Stimulated activated CD4-positive, alpha-beta T cell treated with anti-CD3 and anti-CD28 coated beads, Interleukin-1b, Interleukin-23, amount 100 ng/mL, for 24 hours (primary cell): ENCODE measurements at places on chromosomes 13 and 19.

DNA sequence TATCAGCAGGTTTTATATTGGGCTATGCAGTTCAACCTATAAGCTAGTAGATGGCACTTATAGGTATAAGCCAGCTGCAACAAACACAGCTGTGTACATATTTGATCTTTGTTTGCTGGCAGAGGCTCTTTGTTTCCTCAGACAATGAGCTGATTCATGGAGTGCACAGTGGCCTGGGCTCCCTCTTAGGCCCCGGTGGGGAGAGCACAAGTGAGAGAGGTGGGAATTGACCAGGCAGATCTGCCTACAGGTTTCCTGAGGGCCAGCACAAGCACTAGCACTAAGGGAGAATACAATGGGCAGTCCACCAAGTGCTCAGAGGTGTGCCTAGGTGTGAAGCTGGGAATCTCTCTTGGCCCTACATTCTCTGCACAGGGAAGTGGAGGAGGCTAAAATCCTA, 1390.7 kb downstream of the SLITRK5 start:
- no peak for DNase-seq

DNA sequence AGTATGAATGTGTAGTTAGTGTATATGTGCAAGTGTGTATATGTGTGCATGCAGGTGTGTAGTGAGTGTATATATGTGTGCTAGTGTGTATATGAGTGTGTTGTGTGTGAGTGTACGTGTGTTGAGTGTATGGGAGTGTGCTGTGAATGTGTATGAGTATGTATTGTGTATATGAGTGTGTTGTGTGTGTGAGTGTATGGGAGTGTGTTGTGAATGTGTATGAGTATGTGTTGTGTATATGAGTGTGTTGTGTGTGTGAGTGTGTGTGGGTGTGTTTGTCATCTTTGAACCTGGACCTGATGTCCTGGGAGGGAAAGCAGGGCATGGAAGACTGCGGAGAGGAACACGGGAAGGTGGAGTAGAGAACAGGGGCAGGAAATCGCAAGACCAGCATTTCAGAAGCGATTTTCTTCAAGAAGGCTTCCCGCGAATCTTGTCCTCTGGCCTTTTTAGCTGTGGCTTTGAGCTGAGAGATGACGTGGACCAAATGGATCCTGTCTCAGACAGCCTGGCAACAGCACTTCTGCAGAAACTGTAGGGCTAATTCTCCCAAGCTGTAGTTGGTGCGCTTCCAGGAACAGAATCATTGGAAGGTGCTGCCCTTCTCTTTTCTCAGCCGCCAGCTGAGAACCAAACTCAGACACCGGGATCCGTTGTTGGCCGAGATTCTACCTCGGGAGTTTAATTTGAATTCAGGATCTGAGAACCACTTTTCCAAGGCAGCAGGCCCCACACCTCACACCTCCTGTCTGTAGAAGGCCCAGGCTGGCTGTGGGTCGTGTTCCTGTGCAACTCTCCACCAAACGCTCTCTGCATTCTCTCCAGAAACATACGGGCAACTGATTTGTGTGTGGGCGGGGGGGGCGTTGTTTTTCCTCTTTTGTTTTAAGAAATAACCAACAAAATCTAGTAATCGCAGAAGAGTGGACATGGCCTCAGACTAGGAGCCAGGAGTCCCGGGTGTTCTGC, 94.7 kb upstream of the RAP2A start:
- DNase-seq = no peak

DNA sequence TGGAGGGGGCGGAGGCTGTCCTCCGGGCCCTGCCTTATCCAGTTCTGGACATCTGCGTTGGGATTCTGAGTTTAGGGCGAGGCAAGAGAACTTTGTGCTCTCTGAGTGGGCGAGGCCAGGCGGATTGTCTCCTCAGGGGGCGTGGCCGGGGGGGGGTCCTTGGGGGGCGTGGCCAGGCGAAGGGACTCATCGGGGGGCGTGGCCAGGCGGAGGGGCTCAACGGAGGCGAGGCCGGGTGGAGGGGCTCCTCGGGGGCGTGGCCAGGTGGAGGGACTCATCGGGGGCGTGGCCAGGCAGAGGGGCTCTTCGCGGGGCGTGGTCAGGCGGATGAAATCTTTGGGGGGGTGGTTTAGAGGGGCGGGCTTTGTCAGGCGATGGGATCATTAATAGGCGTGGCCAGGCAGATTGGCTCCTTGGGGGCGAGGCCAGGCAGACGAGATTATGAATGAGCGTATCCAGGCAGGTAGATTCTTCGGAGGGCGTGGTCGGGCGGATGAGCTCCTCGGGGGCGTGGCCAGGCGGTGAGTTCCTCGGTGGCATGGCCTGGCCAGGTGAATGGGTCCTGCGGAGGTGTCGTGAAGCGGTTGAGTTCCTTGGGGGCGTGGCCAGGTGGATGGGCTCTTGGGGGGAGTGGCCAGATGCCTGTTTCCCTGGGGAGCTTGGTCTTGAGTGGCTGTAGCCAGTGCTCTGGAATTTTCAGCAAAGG, 10.3 kb upstream of the CACNG7 start:
- DNase-seq = no peak

- DNase-seq = no peak
These were observed 34.3 kb downstream of the FAM216B start for GRCh38 chr13:42815681-42816080.

GRCh38 chr13:104522235-104523072, 1456.2 kb upstream of the SLC10A2 start:
- no peak for DNase-seq

GRCh38 chr19:49186108-49186507, 28.5 kb downstream of the TRPM4 start:
- DNase-seq = no peak

DNA sequence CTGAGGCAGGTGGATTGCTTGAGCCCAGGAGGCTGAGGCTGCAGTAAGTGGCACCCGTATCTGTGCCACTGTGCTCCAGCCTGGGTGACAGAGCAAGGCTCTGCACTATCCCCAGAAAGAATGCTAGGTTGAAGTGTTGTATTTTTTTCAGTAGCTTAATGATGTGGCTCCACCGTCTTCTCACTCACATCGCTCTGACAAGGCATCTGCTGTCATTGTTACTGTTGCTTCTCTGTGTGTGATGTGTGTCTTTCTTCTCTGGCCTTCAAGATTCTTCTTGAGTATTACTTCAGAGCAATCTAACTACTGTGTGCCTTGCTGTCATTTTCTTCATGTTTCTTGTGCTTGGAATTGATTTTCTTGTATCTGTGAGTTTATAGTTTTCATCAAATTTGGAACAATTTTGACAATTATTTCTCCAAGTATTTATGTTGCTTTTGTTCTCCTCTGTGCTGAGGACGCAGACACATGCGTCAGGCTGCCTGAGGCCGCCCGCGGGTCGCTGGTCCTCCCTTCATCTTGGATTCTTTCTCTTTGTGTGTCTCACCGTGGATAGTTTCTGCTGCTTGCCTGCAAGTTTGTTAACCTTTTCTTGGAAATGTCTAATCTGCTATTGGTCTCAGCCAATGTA, 10.8 kb downstream of the ADPRHL1 start:
- DNase-seq = no peak

- DNase-seq = no peak
These were observed 99.3 kb downstream of the DOCK9 start for GRCh38 chr13:98878486-98879126.

- no peak for DNase-seq
These were observed 9.8 kb upstream of the LGALS16 start for GRCh38 chr19:39645800-39646411.

- no peak for DNase-seq
These were observed 92.0 kb downstream of the NHLRC3 start for GRCh38 chr13:39130301-39130700.

DNA sequence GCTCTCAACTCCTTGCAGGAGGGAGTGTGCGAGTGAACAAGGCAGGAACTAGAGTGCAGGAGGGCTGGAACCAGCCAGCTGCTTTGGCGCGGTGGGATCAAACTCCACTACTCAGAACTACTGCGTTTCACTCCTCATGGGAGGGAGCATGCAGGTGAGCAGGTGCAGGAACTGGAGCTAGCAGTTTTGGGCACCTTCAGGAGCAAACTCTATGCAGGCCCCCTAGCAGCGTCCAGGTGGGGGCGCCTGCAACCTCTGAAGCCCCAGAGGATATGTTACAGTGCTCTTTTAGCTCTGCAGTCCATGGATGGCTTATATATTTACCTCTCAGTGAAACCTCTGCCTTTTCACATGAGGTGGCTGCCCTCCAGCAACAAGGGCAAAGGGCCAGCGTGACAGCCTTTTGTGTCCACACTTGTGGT, 1303.4 kb downstream of the PCDH9 start:
- no peak for DNase-seq

DNA sequence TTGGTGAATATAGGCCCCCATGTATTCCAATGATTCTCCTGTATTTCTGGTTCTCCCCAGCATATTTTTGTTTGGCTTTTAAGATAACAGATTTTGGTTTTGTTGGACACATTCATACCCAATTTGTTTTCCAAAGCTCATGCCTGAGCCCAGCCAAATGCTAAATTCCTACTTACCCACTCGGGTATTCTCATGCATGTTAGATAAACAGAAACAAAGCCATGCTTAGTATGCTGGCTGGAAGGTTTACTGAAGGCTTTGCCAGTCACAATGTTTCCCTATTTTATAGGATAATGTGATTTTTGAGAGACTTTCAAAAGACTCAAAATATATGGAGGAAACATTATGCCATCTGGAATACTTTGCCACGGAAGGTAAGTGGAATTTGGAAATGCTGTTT, 206.8 kb downstream of the ATP8A2 start:
- DNase-seq = no peak

DNA sequence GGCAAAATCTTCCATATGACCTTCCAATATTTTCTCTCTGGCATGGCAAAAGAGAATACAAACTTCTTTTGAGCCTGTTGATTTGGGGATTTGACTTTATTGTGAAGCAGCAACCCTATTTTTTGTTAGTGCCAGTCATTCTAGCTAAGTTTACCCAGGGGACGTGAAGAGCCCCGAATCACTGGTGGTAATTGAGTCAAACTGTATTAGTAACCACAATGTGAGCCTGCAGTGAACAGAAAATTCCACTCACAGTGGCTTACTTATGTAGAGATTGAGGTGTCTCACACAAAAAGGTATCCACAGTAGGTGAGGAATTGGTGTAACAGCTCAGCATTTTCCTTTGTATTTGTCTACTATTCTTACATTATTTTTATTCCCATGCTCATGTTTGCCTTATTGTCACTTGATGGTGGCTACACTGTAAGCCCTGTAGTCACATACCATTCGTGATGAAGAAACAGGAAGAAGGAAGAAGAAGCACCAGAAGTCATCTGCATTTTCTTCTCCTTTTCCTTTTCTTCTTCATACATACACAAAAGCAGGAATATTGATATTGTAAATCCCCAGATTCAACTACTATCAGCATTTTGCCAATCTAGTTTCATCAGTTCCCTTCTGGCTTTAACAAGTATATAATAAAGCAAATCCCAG, 33.3 kb upstream of the MYCBP2 start:
- no peak for DNase-seq

GRCh38 chr19:7869910-7870511, 4.2 kb downstream of the PRR36 start:
- DNase-seq = no peak

GRCh38 chr19:48991873-48992580, 1.1 kb downstream of the GYS1 start:
- no peak for DNase-seq

DNA sequence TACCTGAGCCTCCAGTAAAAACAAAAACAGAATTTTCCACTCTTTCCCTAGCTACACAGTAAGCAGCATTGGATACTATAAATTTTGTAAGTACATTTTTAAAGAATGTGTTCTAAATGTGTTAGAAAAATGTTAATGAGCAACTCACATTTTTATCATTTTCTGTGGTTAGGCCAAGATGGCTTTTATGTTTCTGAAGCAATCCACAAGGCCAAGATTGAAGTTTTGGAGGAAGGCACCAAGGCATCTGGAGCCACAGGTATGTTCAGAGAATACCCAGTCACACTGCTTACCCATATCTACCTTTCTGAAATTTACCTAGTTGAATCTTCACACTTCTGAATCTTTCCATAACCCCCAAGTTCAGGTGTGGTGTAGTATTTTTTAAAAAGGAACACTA, 21.6 kb downstream of the SERPINE3 start:
- DNase-seq = no peak

GRCh38 chr13:112152846-112153245, 85.9 kb downstream of the SOX1 start:
- DNase-seq = no peak

DNA sequence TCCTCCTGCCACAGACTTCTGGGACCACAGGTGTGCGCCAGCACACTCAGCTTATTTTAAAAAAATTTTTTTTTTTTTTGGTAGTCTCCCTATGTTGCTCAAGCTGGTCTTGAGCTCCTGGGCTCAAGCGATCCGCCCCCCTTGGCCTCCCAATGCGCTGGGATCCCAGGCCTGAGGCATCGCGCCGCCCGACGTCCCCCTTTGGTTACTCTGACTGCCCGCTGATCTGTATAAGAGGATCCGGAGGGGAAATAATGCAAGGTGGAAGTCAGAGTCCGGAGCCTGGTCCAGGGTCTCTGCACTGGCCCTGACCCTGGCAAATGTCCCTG, 486 bp upstream of the ZNF805 start:
- no peak for DNase-seq

GRCh38 chr13:44848920-44849676, 140.2 kb downstream of the NUFIP1 start:
- DNase-seq = no peak
